ENCODE measurements at places on chromosomes 2 and 18.

GRCh38 chr2:102336502-102336945 lies 19.1 kb upstream of the IL18R1 start:
- peak; percentile 53 for DNase-seq

- peak; percentile 65 for DNase-seq
These were observed 180.1 kb upstream of the APCDD1 start for GRCh38 chr18:10274301-10274700.

- peak; percentile 68 for DNase-seq
These were observed 5.4 kb upstream of the SATB2 start for GRCh38 chr2:199462956-199463692.

- no peak for DNase-seq
These were observed 272.3 kb upstream of the COL3A1 start for GRCh38 chr2:188701836-188702235.

GRCh38 chr2:18552351-18553077 lies 7.9 kb downstream of the RDH14 start:
- no peak for DNase-seq

Measured in right cardiac atrium (tissue), 5 donors.